ENCODE measurements at places on chromosomes 16 and 17.

- DNase-seq = no peak
Measured at GRCh38 chr17:68249354-68249765, 1.5 kb downstream of the AMZ2 start.

GRCh38 chr16:58127033-58127556 is 2.1 kb downstream of the CFAP20 start:
- no peak for DNase-seq

DNA sequence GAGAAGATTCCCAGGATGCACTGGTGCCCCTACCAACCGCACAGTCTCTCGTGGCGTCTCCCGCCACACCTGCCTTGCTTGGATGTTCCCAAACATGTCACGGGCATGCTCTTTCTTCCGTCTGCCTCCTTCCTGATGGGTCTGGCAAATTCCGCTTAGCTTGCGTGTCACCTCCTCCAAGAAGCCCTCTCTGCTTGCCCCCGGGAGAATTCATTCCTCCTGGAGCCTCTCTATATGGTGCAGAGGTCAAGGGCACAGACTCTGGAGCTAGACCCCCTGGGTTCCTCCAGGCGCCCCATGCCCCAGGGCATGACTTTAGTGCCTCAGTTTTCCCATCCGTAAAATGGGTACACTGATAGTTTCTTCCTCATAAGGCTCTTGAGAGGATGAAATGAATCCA is 21.1 kb downstream of the LITAF start:
- DNase-seq = no peak

DNA sequence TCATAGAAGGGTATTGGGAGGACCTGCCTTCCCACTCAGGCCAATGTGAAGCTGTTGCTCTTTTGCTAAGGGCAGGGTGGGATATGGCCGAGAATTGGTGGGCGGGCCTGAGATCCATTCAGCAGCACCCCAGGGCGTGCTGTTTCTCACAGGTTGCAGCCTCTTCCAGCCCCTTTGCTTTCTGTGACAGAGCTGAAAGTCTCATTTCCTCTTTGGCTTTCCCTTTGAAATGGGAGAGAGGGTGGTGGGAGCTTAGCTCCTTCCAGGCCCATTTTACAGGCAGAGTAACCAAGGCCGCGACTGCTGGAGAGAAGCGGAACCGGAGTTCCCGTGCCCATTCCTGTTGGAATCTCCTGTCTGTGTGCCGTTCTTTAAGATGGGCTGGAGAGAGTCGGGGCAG is 183.0 kb downstream of the RAB11FIP4 start:
- DNase-seq = no peak

DNA sequence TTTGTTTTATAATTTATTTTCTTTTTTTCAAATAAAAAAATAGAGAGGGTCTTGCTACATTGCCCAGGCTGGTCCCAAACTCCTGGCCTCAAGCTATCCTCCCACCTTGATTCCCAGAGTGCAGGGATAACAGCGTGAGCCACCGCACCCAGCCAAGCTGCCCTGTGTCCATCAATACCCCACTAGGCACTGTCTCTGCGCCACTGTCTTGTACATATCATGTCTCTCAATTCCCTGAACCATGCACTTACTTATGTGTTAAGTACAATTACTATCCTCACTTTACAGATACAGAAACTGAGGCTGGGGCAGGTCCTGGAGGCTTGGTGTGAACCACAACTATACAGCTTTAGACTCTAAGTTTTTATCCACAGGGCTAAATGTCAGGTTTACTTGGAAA is 11.7 kb downstream of the NSMCE1 start:
- DNase-seq = no peak

- DNase-seq = no peak
Measured at GRCh38 chr17:45021607-45022287, 29.7 kb downstream of the DCAKD start.

DNA sequence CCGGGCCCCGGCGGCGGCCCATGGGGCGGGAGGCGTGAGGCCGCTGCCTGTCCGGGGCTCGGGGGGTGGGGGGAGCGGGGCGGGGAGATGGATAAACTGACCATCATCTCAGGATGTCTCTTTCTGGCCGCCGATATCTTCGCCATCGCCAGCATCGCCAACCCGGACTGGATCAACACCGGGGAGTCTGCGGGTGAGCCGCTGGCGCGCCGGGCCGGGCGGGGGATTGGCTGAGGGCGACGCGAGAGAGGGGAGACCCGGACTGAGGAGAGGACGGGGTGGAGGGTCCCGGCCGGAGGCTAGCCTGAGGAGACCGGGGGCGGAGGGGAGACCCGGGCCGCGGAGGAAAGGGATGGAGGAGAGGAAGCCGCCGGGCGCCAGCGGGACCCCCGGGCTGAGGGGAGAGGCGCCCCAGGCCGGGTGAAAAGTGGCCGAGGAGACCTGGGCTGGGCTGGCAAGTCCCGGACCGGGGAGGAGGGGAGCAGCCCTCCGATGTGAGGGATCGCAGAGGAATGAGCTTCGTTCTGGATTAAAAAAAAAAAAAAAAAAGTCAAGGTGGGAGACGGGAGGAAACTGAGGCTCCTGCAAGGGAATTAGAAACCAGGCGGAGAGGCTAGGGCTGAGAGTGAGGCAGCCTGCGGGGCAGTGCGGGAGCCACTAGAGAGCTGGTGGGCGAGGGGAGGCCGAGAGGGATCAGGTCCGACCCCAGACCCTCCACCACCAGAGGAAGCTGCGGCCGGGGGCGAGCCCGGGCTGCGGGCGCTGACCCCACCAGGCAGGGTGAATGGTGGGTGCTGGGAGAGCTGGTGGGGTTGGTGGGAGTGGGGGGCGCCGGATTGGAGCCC is 526 bp downstream of the MOSMO start:
- no peak for DNase-seq

DNA sequence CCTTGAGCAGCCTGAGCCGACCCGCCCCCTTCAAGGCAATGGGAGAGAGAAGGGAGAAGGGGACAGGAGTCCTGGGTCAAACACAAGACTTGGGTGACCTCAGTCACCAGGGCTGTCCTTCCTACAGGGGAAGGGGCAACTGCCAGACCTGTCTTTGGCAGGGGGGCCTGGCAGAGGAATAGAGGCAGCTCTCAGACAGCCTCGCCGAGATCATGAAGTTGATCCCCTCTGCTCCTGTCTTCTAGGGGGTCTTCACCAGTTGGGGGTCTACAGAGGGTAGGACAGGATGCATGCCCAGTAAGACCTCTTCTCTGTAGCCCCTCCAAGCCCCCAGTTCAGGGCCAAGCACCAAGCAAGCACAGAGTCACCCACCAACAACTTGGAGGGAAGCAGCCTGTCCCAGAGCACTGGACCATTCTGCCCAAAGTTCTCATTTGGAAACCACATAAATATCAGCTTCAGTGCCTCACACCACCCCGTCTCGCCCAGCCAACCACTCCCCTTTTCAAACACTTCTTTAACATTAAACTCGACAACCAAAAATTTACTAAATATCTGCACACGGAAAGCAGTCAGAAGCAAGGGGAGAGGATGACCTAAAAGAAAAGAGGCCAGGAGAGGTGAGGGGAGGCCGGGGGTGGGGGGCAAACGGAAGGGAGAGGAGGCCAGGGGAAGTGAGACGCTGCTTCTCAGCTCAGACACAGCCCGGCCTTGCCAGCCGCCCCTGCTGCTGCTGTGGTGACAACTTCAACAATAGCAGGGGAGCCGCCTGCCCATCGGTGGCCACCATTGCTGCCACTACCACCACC is 7.7 kb downstream of the DOK4 start:
- no peak for DNase-seq

GRCh38 chr17:68584581-68585303 is 16.4 kb downstream of the FAM20A start:
- no peak for DNase-seq

All from NCI-H2081 treated with DMSO at 0.1 percent for 48 hours (cell line).